ENCODE measurements at places on chromosomes 2 and 18.

DNA sequence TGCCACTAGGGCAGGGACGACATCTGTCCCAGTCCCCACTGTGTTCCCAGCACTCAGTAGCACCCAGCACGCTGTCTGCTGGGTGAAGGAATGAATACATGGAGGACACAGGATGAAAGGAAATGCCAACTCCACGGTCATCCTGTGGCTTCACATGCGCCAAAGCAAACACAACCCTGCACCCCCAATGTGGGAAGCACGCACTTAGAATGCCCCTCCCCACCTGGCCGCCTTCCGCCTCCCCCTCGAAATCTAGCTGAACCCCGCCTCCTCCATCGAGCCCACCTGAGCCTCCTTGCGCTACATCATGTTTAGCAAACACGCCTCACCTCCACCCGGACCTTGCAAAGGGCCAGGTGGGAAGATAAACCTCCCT lies 33.9 kb downstream of the ADCY3 start:
- DNase-seq = no peak

DNA sequence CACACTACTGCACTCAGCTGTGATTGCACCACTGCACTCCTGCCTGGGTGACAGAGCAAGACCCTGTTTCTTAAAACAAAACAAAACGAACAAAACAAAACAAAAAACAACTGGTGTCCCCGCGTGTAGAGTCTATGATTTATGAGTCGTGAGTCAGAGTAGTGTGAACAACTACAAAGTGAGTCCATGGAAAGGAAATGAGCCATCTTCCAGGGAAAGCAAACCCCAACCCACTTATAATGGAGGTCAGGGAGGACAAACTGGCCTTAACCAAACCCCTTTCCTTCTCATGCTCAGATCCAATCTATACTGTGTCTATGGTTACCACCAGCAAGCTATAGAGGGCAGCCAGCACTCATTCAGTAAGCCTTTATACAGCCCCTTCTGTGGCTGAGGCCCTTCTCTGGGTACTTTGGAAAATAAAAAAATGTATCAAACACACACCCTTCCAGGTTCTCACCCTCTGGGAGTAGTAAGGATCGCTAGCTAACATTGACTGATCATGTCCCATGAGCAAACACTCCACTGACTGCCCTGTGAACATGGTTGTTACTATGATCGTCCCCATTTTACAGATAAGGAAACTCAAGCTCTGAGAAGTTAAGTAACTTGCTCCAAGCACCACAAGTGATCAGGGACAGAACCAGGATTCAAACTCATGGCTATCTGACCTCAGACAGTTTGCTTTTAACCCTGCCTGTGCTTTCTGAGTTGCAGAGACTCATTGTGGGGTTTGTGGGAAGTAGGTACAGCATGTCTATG lies 24.7 kb upstream of the COLEC12 start:
- peak; percentile 81 for DNase-seq

GRCh38 chr2:227607941-227608340 lies 6.7 kb downstream of the SCYGR3 start:
- peak; percentile 27 for DNase-seq

- no peak for DNase-seq
These were observed 549.9 kb upstream of the ACVR2A start for GRCh38 chr2:147294825-147295392.

- peak; percentile 28 for DNase-seq
These were observed 412 bp upstream of the NCK2 start for GRCh38 chr2:105744091-105744908.

DNA sequence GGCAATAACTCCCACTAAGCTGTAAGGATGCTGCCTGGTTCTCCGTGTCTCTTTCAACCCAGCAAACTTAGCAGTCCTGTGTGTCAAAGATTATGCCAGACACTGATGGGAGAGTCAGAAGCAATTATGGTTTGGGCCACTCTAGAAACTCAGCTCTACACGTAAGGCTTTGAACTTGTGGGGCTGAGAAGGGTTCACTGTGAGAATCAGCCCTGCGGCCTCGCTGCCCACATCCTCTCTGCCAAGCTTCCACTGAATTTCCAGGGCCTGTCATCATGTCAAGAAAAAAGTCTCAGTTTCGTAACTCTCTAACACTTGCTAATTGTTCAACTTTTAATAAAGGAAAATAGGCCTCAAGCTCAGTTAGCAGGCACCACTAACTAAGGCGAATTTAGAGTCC lies 308.8 kb upstream of the LYPD1 start:
- no peak for DNase-seq

GRCh38 chr2:188297978-188298377 lies 6.3 kb downstream of the GULP1 start:
- DNase-seq = no peak

GRCh38 chr2:109324861-109325260 lies 195.9 kb downstream of the SH3RF3 start:
- peak; percentile 95 for DNase-seq

GRCh38 chr18:47591429-47591828 lies 339.0 kb downstream of the SMAD2 start:
- no peak for DNase-seq

DNA sequence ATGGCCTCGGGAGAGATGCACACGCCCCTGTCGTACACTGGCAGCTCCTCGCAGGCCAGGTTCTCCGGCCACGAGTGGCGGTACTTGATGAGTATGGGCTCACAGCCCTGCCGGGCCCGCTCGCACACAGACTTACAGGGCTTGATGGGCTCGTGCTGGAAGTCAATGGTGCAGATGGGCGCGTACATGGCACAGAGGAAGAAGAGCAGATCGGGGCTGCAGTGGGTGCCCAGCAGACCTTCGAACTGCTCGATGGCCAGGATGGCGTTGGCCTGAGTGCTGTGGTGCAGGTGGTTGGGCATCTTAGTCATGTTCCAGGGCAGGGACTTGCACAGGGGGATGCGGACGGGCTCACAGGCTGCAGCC lies 359 bp downstream of the FRZB start:
- DNase-seq = no peak

DNA sequence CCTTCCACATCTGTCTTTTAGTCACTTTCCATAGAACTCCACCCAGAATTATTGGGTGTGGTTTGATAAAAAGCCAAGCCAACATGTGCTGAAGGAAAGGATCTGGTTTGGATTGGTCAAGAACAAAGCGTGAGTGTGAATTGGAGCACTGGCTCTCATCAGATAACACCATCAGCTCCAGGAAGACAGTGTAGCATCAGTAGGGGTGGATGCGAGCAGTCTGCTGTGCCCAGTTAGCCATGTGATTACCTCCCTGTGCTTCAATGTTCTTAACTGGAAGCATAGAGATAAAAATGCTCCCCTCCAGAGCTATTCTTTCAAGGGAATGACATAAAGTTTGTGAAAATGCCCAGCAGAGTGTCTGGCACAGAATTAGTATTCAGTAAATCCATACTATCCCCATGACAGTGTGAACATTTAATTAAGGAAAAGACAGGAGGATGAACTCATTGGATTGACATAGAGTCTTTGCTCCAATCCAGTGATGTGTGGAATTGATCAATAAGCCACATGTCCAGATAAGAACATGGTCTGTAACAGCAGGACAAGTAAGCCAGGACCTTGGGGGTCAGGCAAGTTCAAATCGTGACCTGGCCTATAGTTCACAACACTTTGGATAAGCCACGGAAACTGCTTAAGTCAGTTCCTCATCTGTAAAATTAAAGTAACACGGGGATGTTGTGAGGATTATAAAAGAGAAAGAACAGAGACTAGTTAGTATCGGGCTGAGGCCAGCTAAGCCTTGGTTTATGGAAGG lies 68.0 kb downstream of the FAM124B start:
- DNase-seq = no peak

DNA sequence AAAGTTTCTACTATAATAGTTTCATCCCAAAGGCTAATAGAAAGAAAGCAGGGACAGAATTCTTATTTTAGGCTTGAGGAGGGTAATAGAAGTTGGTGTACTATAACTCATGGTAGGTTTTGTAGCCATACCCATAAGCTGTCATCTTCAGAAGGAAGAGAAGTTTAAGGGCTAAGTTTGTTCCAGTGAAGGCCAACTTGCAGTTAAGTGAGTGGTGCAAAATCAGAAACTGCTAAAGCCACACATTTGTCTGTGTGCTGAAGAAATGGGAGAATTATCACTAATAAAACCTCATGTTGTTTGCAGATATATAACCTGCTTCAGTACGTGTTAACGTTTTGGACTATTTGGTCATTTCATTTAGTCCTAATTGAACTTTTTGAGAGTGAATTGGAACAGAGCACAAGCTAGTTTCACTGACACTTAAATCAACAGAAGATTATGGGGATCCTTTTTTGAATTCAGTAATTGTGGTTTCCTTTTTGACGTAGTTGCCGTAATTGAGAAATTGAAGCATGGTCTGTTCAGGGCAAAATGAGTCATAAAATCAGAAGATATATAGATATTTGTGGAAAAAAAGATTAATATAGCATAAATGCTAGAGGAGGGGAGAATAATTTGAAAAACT lies 69.1 kb downstream of the PHLPP1 start:
- peak; percentile 25 for DNase-seq

- no peak for DNase-seq
These were observed 213.4 kb downstream of the HNMT start for GRCh38 chr2:138177693-138178092.

DNA sequence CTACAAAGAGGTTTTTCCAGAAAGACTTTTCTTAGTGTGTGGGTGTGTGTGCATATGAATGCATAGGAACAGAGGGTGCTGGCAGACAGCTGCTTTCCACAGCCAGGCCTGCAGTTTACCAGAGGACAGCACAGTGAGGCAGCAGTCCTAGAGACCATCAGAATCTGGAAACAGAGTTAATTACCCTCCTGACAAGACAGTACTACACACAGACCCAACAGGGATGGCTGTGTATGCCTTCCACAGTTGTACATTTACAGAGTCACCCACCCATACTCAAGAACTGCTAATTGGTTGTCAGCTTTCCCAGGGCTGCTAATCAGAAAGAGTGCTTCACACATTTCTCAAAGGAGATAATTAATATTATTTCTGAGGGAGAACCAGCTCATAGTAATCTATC lies 104.7 kb downstream of the FEZ2 start:
- DNase-seq = peak; percentile 44

GRCh38 chr2:1824202-1824905 lies 80.0 kb upstream of the PXDN start:
- no peak for DNase-seq

- DNase-seq = no peak
These were observed 52.1 kb downstream of the SFT2D3 start for GRCh38 chr2:127753374-127753773.

DNA sequence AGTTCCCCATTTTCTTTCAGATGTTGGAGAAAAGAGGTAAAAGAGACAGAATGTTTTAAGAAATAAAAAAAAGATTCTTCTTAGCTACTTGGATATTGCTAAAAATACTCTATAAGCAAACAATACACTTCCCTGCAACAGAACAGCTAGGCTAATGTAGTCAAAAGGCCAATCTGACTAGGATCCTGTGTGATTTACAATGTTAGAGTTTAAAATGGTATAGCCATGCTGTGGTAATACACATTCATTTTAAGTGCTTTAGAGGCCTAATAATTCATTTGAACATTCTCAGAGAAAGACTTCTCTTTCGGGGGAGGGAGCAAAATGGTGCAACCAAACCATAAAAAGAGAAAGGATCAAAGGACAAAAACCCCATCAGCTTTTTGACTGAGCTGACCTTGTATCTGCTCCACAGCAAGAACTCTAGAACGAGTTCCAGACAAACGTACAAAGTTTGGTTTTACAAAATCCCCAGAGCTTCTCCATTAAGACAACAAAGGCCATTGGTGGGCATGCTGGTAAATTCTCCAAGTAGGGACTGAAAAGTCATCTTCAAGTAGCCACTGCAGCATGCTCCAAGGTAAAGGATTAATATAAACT lies 200.2 kb downstream of the STK39 start:
- no peak for DNase-seq

DNA sequence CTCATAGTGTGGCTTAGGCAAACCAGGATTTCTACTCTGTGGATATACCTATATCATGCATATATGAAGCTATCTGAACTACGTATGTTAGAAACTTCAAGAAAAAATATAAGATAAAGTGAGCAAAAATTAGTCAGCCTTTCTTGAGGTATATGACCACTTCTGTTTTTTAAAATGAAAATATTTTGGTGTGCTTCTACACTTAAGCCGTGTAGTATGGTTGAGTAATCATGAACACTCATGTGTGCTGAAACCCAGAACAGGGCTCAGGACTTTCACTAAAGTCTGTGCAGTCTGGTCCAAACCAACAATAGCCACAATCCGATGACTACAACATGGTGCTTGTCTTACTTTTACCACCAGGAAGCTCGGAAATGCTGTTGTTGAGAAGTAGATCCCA lies 48.9 kb upstream of the TMEM177 start:
- no peak for DNase-seq

DNA sequence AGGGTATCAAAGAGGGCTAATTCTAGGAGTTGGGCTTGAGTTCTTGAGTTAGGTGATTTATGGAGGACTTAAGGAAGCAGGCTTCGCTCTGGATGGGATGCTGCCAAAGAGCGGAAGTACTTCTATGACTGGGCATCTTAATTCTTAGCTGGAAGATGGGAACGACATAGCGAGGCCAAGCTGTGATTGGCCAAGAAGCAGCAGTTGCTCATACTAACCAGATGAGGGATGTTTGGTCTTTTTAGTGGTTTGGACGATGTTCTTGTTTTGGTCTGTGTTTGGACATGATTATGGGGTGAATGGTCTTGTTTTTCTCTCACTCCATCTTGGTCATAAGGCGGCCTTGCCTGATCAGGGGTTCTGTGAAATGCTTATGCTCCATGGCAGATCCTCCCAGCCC lies 133.7 kb downstream of the MSH2 start:
- no peak for DNase-seq

GRCh38 chr2:54577944-54578647 lies 122.0 kb downstream of the SPTBN1 start:
- no peak for DNase-seq

DNA sequence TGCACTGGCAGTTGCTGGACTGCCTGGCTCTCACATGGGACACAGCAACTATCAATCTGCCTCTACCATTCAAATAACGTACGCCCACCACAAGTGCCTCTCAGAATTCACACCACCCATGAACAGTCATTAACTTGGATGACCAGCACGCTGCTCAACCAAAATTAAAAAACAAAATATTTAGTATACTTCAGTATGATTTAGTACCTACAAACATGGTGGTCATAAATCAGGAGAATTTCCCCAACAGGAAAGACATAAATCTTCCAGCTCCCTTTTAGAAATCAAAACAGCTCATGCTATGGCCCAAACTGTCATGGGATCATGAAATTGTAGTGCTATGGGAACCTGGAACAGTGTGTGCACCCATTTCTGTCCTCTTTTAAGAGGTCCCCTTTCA lies 317.4 kb upstream of the ETAA1 start:
- no peak for DNase-seq
